Activated CD8-positive, alpha-beta T cell treated with anti-CD3 and anti-CD28 coated beads for 36 hours (primary cell): ENCODE measurements at places on chromosomes 6 and 20. TPM values are rescaled to one million over a fixed set of nuclear protein-coding genes. Genes with fewer than 3 reads are reported as not detected.
A peak's percentile ranks its signal among the peaks of the same experiment; 100 is the strongest.

GRCh38 chr6:45920819-45921511 is 94.7 kb downstream of the CLIC5 start:
- peak; percentile 31 for DNase-seq
- H3K36me3 ChIP-seq: no peaks in the 10 kb centered on the region
- peaks cover 42% of the 10 kb centered on the region for H3K4me1 ChIP-seq
- H3K27ac ChIP-seq: peak overlapping the region; percentile 79
- no peaks in the 10 kb centered on the region for H3K27me3 ChIP-seq
- peak overlapping the region; percentile 10 for H3K4me3 ChIP-seq

Gene ISM1
- total RNA-seq: 0.77 TPM

DNA sequence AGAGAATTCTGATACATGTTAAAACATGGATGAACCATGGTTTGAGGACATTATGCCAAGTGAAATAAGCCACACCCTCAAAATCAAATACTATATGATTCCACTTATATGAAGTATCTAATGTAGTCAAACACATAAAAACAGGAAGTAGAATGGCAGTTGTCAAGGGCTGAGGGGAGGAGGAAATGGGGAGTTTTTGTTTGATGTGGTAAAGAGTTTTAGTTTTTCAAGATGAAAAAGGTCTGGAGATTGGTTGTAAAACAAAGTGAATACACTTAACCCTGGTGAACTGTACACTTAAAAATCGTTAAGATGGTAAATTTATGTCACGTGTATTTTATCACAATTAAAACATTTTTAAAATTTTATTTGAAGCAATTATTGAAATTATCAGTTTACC is 127.4 kb upstream of the GRIK2 start:
- H3K4me3 ChIP-seq: no peak overlapping the region
- H3K4me1 ChIP-seq: peaks cover 6% of the 10 kb centered on the region
- H3K36me3 ChIP-seq: no peaks in the 10 kb centered on the region
- H3K27me3 ChIP-seq: no peaks in the 10 kb centered on the region
- H3K27ac ChIP-seq: no peak overlapping the region
- DNase-seq: no peak

DNA sequence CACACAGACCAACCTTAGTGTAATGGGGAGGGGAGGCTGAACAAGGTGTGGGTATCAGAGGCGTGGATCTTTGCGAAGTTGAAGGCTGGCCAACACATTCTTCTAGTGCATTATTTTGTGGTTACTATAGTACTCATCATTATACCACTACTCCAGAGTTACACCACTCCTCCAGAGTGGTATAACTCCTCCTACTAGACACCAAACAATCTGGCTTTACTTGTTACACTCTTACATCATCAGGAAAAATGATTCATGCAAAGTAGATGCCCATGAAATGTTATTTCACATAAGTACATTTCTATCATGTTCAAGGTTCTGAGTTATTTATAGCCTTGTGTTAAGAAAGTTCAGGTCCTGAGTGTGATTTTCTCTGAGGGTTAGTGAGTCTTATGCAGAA is 443.1 kb upstream of the OPRM1 start:
- no peak overlapping the region for H3K27ac ChIP-seq
- H3K4me1 ChIP-seq: no peaks in the 10 kb centered on the region

DNA sequence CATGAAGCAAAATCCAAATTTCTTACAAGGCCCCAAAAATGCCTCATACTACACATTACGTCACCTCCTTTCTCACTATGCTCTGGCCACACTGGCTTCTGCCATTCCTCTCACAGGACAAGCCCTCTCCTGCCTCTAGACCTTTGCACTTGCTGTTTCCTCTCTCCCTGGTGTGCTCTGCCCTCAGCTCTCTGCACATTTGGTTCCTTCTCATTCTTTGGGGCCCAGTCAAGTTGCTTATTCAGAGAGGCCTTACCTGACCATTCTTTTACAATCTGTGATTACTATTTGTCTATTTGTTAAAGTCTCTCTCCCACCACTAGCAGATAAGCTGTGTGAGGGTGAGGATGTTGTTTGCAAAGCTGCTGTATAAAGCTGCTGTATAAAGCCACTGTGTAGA is 15.4 kb upstream of the GSTA4 start:
- H3K4me1 ChIP-seq: no peaks in the 10 kb centered on the region
- peaks cover 21% of the 10 kb centered on the region for H3K36me3 ChIP-seq
- no peak for DNase-seq
- no peak overlapping the region for H3K27ac ChIP-seq

DNA sequence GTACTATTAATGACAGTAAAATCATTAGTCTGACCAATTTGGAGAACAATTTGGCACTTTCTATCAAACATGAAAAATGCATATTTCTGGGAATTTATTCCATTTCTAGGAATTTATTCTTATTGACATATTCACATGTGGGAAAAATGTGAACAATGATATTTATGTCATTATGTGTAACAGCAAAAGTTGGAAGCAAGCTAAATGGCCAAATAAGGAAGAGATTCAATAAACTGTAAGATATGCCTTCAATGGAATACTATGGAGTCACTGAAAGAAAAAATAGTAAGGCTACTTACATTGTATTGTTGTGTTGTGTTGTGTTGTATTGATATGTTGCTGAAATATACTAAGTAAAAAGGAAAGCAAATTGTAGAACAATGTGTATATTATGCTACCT is 100.5 kb upstream of the EDN1 start:
- no peaks in the 10 kb centered on the region for H3K27me3 ChIP-seq
- no peak overlapping the region for H3K4me3 ChIP-seq
- peaks cover 2% of the 10 kb centered on the region for H3K4me1 ChIP-seq
- DNase-seq: no peak

Gene HLA-DPA1
- total RNA-seq: 27.9 TPM

GRCh38 chr6:150857062-150857944 is 8.2 kb upstream of the MTHFD1L start:
- H3K27me3 ChIP-seq: peaks cover 13% of the 10 kb centered on the region
- H3K36me3 ChIP-seq: no peaks in the 10 kb centered on the region
- no peak overlapping the region for H3K4me3 ChIP-seq
- H3K27ac ChIP-seq: no peak overlapping the region

- H3K4me1 ChIP-seq: peaks cover 13% of the 10 kb centered on the region
- DNase-seq: no peak
- H3K36me3 ChIP-seq: peaks cover 2% of the 10 kb centered on the region
Observed at GRCh38 chr20:34915749-34916455, 39.5 kb downstream of the ACSS2 start.

Gene SNRPB
- 479 TPM for total RNA-seq

GRCh38 chr6:33789550-33789895 is 593 bp upstream of the LEMD2 start:
- H3K4me3 ChIP-seq: peak overlapping the region; percentile 74
- DNase-seq: no peak
- H3K27ac ChIP-seq: peak overlapping the region; percentile 86
- H3K4me1 ChIP-seq: peaks cover 36% of the 10 kb centered on the region
- H3K27me3 ChIP-seq: no peaks in the 10 kb centered on the region

DNA sequence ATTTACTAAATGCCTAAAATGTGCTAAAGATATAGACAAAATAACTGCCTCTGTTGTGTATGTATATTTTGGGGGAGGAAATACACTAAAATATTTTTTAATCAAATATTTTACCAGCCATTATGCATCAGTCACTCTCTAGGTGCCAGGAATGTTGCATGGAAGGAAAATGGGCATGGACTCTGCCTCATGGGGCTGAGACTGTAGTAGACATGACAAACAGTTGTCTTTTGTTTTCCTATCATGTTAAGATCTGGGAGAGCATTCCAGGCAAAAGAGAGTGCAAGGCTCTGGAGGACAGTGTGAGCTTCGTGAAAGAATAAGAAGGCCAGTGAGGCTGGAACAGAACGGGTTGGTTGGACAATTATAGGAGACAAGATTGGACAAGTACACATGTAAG is 26.5 kb downstream of the HLA-DOB start:
- DNase-seq: no peak
- H3K27ac ChIP-seq: no peak overlapping the region
- H3K27me3 ChIP-seq: peaks cover 48% of the 10 kb centered on the region
- no peaks in the 10 kb centered on the region for H3K36me3 ChIP-seq
- no peak overlapping the region for H3K4me3 ChIP-seq
- peaks cover 16% of the 10 kb centered on the region for H3K4me1 ChIP-seq

GRCh38 chr20:44533928-44534327 is 12.1 kb upstream of the SERINC3 start:
- peaks cover 4% of the 10 kb centered on the region for H3K4me1 ChIP-seq
- H3K27ac ChIP-seq: no peak overlapping the region
- DNase-seq: no peak
- no peak overlapping the region for H3K4me3 ChIP-seq
- no peaks in the 10 kb centered on the region for H3K36me3 ChIP-seq

GRCh38 chr6:130834482-130835251 is 7.5 kb downstream of the SMLR1 start:
- no peak for DNase-seq
- H3K27ac ChIP-seq: no peak overlapping the region
- no peaks in the 10 kb centered on the region for H3K4me1 ChIP-seq
- H3K36me3 ChIP-seq: no peaks in the 10 kb centered on the region
- no peak overlapping the region for H3K4me3 ChIP-seq
- no peaks in the 10 kb centered on the region for H3K27me3 ChIP-seq

DNA sequence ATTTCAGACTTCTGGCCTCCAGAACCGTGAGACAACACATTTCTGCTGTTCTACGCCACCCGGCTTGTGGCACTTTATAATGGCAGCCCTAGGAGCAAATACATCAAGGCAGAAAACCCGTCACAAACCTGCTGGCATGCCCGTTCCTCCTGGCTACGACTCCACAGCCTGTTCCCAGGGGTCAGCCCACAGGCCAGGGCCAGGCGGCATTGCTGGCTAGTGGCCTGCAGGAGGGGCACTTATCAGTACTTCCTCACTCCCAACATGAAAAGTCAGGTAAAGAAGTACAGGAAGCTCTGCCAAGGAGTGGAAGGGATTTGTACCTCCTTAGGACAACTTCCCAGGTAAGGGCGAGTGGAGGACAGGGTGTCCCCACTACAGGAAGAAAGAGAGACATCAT is 223.1 kb upstream of the AGPAT4 start:
- H3K27ac ChIP-seq: no peak overlapping the region
- H3K36me3 ChIP-seq: no peaks in the 10 kb centered on the region
- H3K27me3 ChIP-seq: peaks cover 1% of the 10 kb centered on the region
- H3K4me3 ChIP-seq: no peak overlapping the region
- no peaks in the 10 kb centered on the region for H3K4me1 ChIP-seq
- DNase-seq: no peak

DNA sequence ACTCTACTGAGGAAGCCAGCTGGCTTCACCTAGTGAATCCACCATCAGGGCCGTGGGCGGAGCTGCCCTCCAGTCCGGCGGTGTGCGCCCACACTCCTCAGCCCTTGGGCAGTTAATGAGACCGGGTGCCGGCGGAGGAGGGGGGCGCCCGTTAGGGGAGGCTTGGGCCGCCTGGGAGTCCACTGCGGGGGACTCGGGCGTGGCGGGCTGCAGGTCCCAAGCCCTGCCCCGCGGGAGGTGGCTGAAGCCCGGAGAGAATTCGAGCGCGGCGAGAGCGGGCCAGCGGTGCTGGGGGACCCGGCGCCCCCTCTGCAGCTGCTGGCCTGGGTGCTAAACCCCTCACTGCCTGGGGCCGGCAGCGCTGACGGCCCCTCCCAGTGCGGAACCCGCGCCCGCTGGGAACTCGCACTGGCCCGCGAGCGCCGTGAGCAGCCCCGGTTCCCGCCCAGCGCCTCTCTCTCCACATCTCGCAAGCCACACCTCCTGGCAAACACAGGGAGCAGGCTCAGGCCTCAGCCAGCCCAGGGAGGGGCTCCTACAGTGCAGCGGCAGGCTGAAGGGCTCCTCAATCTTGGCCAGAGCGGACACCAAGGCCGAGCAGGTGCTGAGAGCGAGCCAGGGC is 38.4 kb upstream of the GCNT2 start:
- H3K27me3 ChIP-seq: peaks cover 2% of the 10 kb centered on the region
- no peaks in the 10 kb centered on the region for H3K4me1 ChIP-seq
- no peak for DNase-seq
- H3K27ac ChIP-seq: no peak overlapping the region
- H3K4me3 ChIP-seq: no peak overlapping the region

Gene CRYBG1
- total RNA-seq: 21.1 TPM

Gene SEL1L2
- total RNA-seq: not detected

DNA sequence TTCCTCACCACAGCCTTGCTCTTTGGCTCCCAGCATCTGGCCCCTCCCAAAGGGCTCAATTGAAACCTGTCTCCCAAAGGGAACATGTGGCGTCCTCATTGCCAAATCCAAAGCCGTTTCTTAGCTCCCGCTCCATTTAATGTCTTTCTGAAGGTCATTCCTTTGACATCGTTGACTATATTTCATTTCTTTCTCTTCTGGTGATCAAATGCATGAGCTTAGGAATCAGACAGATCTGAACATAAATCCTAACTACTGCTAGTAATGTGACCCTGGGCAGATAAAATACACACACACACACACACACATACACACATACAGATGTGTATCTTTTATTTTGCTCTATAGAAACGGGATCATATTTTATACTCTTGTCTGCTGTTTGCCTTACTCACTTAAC is 964.7 kb upstream of the FLRT3 start:
- no peak overlapping the region for H3K4me3 ChIP-seq
- H3K4me1 ChIP-seq: no peaks in the 10 kb centered on the region
- H3K27ac ChIP-seq: no peak overlapping the region
- H3K36me3 ChIP-seq: no peaks in the 10 kb centered on the region
- no peaks in the 10 kb centered on the region for H3K27me3 ChIP-seq
